ENCODE measurements at places on chromosomes 1 and 21. TPM values are rescaled to one million over a fixed set of nuclear protein-coding genes. Genes with fewer than 3 reads are reported as not detected.

CACNA1E gene
- total RNA-seq: 0.03 TPM

NECTIN4 gene
- total RNA-seq: 0.13 TPM

SEMA6C gene
- total RNA-seq: 2.0 TPM

TRIM58 gene
- 0.13 TPM for total RNA-seq

GPR25 gene
- not detected for total RNA-seq

Measured in smooth muscle cell of the pulmonary artery (primary cell).